Mesothelial cell of epicardium (in vitro differentiated cells): ENCODE measurements at places on chromosomes 12 and 14.

DNA sequence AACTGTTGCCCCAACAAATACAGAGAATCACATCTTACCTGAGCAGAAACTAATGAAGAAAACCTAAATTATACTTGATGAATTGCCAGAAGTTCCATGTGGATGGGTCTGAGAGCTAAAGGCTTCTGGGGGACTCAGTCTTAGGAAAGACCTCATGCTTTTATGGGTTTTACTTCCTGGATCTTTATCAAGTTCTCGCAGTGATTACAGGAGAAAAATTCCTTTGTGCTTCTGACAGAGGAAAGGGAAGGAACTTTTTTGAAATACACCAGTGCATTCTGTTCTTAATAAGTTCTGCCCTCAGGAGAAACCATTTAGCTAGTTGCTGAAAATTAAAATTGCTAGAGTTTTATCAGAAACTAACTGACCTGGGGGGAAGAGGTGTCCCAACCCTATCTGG is 203.9 kb upstream of the KITLG start:
- no peak for DNase-seq
- H3K27me3 ChIP-seq: no peaks in the 10 kb centered on the region
- no peak overlapping the region for H3K4me3 ChIP-seq

GRCh38 chr14:77098529-77099353 is 683 bp downstream of the CIPC start:
- peak; percentile 23 for DNase-seq
- peaks cover 51% of the 10 kb centered on the region for H3K4me1 ChIP-seq
- H3K4me3 ChIP-seq: peak overlapping the region; percentile 96

GRCh38 chr12:14403711-14404196 is 38.3 kb downstream of the ATF7IP start:
- peak overlapping the region; percentile 94 for H3K27ac ChIP-seq
- no peaks in the 10 kb centered on the region for H3K27me3 ChIP-seq
- peaks cover 41% of the 10 kb centered on the region for H3K4me1 ChIP-seq

DNA sequence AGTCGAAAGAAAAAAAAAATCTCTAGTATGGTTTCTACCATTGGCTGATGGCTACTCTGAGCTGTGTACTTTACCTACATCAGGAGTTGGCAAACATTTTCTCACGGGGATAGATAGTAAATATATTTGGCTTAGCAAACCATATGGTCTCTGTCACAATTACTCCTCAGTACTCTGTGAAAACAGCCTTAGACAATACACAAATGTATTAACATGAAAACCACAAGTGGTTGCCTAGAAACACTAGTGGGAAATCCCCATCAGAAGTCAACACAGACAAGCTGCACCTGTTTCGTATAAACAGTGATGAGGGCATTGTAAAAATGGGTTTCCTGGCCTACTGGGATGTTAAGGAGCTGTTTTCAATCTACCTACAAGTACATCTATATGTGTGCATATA is 84.6 kb upstream of the NAV3 start:
- no peak for DNase-seq
- peaks cover 4% of the 10 kb centered on the region for H3K27me3 ChIP-seq
- no peaks in the 10 kb centered on the region for H3K4me1 ChIP-seq
- H3K4me3 ChIP-seq: no peak overlapping the region
- no peak overlapping the region for H3K27ac ChIP-seq
- H3K36me3 ChIP-seq: no peaks in the 10 kb centered on the region

- no peaks in the 10 kb centered on the region for H3K36me3 ChIP-seq
- peaks cover 4% of the 10 kb centered on the region for H3K27me3 ChIP-seq
- DNase-seq: no peak
- no peak overlapping the region for H3K27ac ChIP-seq
Observed at GRCh38 chr14:103095210-103095778, 769 bp downstream of the EXOC3L4 start.

- peak; percentile 57 for DNase-seq
- H3K27me3 ChIP-seq: no peaks in the 10 kb centered on the region
- H3K36me3 ChIP-seq: no peaks in the 10 kb centered on the region
- H3K4me1 ChIP-seq: peaks cover 5% of the 10 kb centered on the region
Observed at GRCh38 chr12:40152783-40153383, 47.0 kb upstream of the SLC2A13 start.

DNA sequence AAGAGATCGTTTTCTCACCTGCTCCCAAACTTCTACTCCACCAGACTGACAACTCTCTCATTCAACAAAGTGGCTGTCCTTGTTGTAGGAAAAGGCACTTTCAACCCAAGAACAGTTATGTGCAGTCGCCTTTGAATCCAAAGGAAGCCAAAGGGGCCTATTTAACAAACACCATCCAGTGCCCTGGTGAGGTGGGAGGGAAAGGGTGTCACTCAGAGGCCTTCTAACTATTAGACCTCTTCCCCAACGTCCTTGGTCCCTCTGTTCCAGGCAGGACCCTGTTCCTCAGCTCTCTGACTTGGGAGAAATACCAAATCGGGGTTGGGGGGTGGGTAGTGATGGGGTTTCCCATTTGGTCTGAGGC is 3.2 kb downstream of the SIX4 start:
- DNase-seq: no peak
- H3K4me1 ChIP-seq: peaks cover 26% of the 10 kb centered on the region
- peaks cover 5% of the 10 kb centered on the region for H3K36me3 ChIP-seq
- peaks cover 2% of the 10 kb centered on the region for H3K27me3 ChIP-seq
- peak overlapping the region; percentile 93 for H3K4me3 ChIP-seq
- peak overlapping the region; percentile 92 for H3K27ac ChIP-seq

- DNase-seq: no peak
- H3K4me1 ChIP-seq: no peaks in the 10 kb centered on the region
- H3K4me3 ChIP-seq: no peak overlapping the region
Observed at GRCh38 chr12:129550353-129550752, 353.5 kb downstream of the TMEM132D start.

GRCh38 chr14:89422952-89423345 is 5.9 kb upstream of the FOXN3 start:
- peaks cover 61% of the 10 kb centered on the region for H3K4me1 ChIP-seq
- no peak for DNase-seq
- no peaks in the 10 kb centered on the region for H3K27me3 ChIP-seq

GRCh38 chr12:108430245-108430644 is 84.8 kb upstream of the FICD start:
- H3K4me3 ChIP-seq: no peak overlapping the region
- no peaks in the 10 kb centered on the region for H3K36me3 ChIP-seq
- no peaks in the 10 kb centered on the region for H3K4me1 ChIP-seq
- no peak overlapping the region for H3K27ac ChIP-seq
- no peak for DNase-seq
- H3K27me3 ChIP-seq: peaks cover 23% of the 10 kb centered on the region

GRCh38 chr12:75579552-75579951 is 68.1 kb upstream of the KRR1 start:
- peaks cover 9% of the 10 kb centered on the region for H3K4me1 ChIP-seq
- H3K36me3 ChIP-seq: no peaks in the 10 kb centered on the region
- no peak overlapping the region for H3K27ac ChIP-seq
- no peaks in the 10 kb centered on the region for H3K27me3 ChIP-seq
- no peak overlapping the region for H3K4me3 ChIP-seq

DNA sequence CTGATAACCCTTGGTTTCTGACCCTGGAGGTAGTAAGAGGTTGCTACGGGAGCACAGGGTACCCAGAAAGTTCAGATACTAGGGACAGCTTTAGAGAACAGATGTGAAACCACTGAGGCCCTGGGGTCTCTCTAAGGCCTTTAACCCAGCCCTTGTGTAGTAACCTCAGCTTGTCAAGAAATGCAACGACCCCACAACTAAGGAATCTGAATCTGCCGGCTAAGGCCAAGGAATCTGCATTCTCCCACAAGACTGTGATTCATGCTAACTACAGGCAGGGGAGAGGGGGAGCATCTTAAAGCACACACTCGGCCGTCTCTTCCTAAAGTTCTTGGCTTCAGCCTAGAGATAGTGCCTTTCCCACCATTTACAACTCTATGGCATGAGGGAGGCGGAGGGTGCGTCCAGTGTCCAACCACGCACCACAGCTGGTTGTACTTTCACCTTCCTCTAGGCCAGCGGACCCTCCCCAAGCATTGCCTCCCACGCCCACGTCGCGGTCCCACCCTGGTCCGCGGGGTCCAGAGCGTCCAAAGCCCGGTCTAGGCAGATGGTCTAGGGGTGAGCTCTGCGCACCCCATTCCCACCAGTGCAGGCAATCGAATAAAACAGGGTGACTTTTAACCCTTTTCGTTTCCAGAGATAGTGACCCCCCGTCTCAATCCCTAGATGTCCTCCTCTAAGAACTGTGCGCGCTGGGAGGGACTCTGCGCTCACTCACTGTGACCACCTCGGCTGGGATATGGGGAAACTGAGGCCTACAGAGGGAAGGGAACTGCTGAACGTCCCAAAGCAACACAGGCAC is 735 bp upstream of the VASH1 start:
- no peak for DNase-seq
- H3K27ac ChIP-seq: peak overlapping the region; percentile 93
- no peaks in the 10 kb centered on the region for H3K36me3 ChIP-seq
- H3K27me3 ChIP-seq: peaks cover 61% of the 10 kb centered on the region

GRCh38 chr14:38129705-38130104 is 78.0 kb upstream of the SSTR1 start:
- DNase-seq: no peak
- H3K27me3 ChIP-seq: no peaks in the 10 kb centered on the region
- no peak overlapping the region for H3K4me3 ChIP-seq
- no peaks in the 10 kb centered on the region for H3K36me3 ChIP-seq
- H3K27ac ChIP-seq: no peak overlapping the region
